Stimulated activated CD8-positive, alpha-beta memory T cell treated with anti-CD3 and anti-CD28 coated beads, Interleukin-15, amount 100 ng/mL, for 48 hours (primary cell): ENCODE measurements at places on chromosomes 13 and 19.

DNA sequence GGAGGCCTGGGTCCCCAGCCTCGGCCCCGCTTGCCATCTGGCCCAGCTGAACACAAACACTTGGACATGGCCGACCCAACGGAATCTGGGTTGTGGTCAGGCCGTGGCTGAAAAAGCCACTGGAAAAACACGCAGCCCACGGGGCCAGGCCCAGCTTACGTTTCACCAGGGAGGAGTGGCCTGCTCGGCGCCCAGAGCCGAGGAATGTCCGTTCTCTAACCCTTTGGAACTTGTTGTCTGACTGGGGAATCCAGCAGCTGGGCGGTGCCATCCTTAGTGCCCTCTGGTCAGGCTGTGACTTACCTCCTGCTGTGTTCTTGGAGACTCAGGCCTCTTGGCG lies 13.8 kb downstream of the CILP2 start:
- no peak for DNase-seq

- DNase-seq: no peak
Measured at GRCh38 chr19:49599378-49600295, 8.7 kb downstream of the PRR12 start.

DNA sequence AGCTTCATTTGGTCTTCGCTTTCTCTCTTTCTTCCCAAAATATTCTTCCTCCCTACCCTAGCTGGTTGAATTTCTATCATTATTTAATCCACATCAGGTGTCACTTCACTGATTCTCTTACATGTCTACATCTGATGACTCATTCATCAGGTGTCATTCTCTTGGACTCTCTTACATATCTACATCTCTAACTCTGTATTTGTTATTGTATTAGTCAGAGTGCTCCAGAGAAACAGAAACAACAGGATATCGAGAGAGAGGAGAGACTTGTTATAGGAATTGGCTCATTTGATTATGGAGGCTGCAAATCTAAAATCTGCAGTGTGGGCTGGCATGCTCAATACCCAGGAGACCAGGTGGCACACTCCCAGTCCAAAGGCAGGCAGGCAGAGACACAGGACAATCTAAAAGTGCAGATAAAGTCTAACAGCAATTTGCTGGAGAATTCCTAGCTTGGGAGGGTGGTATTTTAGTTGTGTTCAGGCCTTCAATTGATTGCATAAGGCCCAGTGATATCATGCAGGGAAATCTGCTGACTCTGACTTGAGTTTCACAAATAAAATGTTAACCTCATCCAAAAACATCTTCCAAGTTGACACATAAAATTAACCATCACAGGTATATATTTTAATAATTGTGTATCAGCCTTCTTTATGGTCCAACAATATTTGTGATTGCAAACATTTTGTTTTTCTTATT lies 541.4 kb upstream of the SLITRK5 start:
- DNase-seq: no peak

DNA sequence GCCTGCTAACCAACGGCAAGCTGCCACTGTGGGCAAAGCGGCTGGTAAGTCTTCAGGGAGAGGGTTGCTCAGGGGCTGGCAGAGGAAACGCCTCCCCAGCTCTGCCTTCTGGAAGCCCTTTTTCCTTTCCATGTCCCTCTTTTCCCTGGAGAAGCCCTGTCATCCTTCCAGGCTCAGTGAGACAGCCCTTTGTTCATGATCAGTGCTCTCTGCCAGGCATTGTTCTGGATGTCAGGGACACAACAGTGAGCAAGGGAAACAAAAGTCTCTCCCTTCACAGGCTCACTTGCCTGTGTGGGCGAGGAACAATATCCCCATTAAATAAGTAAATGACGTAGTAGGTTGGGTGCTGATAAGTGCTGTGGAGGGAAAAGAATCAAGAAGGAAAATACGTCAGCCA lies 13.9 kb upstream of the OVOL3 start:
- DNase-seq: no peak

DNA sequence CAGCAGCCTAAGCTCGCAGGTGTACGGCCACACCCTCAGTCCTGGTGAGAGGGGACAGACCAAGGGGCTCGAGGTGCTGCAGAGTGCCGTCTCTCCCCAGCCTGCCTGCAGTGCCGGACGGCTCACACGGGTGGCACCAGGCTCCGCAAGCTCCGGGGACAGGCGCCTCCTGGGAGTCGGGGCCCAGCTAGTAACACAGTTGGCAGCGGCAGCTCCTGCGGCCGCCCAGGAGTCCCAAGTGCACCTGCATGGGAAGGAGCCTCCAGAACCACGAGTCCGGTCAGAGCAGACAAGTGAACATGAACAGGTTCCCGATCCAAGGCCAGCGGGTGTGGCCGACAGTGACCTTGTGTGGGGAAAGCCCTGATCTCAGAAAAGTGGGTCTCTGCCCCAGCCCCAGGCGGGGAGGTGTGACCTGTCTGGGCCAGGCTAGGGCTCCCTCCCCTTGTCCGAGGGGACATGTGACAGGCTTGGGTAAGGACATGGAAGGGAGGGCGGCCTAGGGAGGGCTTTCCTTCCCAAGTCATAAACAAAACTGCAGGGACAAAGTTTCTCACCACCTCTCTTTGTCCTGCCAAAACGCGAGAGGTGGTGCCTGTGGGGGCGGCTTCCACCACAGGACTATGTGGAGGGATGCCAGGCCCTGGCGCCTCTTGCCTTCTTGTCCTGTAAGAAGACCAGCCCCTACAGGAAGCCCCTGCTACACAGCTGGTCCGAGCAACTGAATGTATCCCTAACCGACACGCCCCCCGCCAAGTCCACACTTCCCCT lies 46.5 kb downstream of the MLLT1 start:
- DNase-seq: no peak

- no peak for DNase-seq
Measured at GRCh38 chr19:42683917-42684513, 56.3 kb downstream of the PSG3 start.

- no peak for DNase-seq
Measured at GRCh38 chr13:108193806-108194205, 21.5 kb downstream of the LIG4 start.

DNA sequence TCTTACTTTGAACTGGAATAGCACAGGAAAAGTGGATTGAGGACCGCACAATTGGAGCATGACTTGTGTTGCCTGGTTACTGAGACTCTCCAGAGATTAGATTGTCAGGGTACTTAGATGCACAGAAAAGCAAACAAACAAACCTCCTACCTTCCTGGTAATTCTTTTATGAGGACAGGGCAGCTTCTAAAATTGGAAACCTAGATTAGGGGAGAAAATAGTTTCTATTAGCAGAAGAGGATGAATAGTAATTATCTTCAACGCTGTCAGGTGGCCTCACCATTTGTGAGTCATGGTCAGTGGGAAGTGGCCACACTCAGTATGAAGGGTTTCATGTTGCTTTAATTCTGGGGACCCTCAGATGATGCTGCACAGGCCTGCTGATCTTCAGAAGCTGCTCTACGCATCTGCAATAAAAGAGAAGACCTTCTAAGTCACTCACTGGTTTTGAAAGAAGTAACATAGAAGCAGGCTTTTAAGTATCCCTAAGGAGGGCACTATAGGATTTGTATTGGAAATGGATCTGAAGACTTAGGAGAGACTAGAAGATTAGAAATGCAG lies 106.8 kb downstream of the LACC1 start:
- DNase-seq: no peak
